Aorta (tissue), 5 donors: ENCODE measurements at places on chromosomes 5 and 9. TPM values are rescaled to one million over a fixed set of nuclear protein-coding genes. Genes with fewer than 3 reads are reported as not detected.

IFNA21 gene
- polyA plus RNA-seq: not detected

OSTF1 gene
- polyA plus RNA-seq: 49.3 TPM

NSD1 gene
- 6.9 TPM for polyA plus RNA-seq

BTNL9 gene
- 0.75 TPM for polyA plus RNA-seq

IL13 gene
- not detected for polyA plus RNA-seq

IFNA7 gene
- polyA plus RNA-seq: not detected

LCN6 gene
- 2.5 TPM for polyA plus RNA-seq

OTP gene
- not detected for polyA plus RNA-seq

IFNA6 gene
- not detected for polyA plus RNA-seq

PCDHGC4 gene
- 0.05 TPM for polyA plus RNA-seq

PDLIM4 gene
- polyA plus RNA-seq: 12.8 TPM

CCDC183 gene
- 0.50 TPM for polyA plus RNA-seq
